ENCODE measurements at places on chromosomes 3 and 15.

DNA sequence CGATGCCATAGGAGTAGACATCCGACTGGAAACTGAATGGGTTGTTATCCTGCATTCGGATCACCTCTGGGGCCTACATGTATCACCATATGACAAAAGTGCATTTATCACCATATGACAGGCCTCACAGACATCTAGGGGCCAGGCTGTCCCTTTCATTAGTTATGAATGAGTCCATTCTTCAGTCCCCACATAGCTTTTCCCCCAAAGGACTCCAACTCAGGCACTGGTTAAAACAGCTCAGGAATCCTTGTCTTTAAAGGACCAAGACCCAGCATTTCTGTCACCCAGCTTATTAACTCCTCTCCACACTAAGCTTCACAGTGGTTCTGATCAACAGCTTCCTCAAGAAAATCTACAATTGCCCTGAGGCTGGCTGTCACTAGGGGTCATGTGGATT, 28.3 kb downstream of the MKRN2 start:
- DNase-seq: no peak

GRCh38 chr3:108662142-108662738, 72.7 kb downstream of the DZIP3 start:
- DNase-seq: no peak

GRCh38 chr3:174358252-174358651, 500.9 kb upstream of the NAALADL2 start:
- DNase-seq: no peak

DNA sequence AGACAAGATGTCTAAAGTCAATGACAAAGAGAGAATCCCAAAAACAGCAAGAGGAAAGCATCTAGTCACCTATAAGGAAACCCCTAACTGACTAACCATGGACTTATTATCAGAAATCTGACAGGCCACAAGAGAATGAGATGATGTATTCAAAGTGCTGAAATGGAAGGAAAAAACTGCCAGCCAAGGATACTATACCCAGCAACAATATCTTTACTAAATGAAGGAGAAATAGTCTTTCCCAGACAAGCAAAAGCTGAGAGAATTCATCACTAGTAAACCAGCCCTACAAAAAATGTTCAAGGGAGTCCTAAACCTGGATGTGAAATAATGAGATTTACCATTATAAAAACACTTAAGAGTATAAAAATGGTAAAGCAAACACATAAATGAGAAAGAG, 128.0 kb downstream of the SATB1 start:
- no peak for DNase-seq

DNA sequence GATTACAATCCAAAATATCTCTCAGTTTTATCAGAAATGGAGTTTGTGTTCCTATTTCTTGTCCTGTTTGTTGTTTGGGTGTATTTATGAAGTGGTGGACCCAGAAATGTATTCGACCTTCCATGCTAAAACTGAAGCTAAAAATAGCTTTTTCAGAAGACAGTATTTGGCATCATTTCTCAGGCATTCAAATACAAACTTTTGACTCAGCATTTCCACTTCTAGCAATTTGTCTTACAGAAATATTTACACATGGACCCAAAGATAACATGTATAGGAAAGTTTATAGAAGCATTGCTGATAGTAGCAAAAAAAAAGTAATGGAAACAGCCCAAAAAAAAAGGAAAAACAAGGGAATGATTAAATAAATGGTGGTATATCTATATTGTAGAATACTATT, 156.3 kb downstream of the HCN4 start:
- no peak for DNase-seq

GRCh38 chr15:99574502-99574901, 8.7 kb downstream of the MEF2A start:
- DNase-seq: no peak

GRCh38 chr3:159910991-159911663, 77.5 kb upstream of the IL12A start:
- no peak for DNase-seq

GRCh38 chr3:88434001-88434400, 284.2 kb downstream of the C3orf38 start:
- no peak for DNase-seq

DNA sequence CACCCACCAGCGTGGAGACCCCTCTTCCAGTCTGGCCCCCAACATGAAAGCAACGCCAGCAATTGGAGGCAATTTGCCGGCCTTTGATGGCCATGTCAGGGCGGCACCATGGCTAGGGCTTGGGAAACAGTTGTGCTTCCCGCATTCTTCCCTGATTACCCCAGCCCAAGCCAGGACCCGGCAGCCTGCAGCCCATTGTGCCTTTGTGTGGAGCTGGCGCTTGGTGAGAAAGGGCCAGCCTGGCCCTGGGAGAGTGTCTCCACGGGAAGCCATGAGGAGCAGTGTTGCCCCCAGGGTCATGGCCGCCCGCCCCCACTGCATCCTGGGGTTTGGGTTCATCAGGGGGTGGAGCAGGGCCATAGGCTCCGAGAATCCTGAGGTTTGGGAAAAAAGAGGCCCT, 66.0 kb downstream of the DNAJB8 start:
- no peak for DNase-seq

DNA sequence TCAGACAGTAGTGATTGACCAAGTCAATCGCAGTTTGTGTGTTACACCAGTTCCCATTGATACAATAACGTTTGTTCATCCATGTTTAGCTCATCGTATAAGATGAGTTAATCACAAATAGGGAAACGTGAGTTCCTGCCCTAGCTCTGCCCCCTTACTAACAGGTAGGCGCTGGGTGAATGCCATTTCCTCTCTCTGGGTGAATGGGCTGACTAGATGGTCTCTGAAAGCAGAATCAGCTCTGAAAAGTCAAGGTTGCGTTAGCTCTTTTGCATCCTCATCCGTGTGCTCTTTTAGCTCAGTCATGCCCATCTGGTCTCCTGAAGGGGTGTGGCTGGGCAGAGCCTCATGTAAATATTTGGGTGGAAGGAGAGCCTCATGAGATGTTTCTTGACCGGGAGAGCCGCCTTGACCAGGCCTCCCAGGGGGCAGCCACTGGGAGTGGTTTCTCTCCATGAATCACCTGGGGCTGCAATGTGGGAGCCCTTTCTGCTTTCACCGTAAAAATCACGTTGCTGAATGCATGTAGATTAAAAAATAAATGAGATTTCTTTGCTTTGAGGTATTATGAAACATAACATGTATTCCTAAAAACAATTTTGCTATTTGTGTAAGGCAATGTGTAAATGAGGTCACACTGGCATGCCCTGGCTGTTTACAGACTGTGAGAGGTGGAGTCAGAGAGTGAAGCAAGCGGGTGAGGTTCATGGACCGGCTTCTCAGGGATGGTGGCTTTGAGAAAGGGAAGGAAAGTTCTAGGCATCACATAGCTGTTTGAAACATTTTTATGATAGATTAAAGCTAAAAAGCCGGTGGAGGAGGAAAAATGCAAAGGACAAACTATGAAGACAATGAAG, 108.4 kb upstream of the RASGRP1 start:
- DNase-seq: no peak

- no peak for DNase-seq
Observed at GRCh38 chr15:31554261-31554660, 227.6 kb downstream of the KLF13 start.

- no peak for DNase-seq
Observed at GRCh38 chr3:113340785-113341184, 100.5 kb downstream of the CFAP44 start.

DNA sequence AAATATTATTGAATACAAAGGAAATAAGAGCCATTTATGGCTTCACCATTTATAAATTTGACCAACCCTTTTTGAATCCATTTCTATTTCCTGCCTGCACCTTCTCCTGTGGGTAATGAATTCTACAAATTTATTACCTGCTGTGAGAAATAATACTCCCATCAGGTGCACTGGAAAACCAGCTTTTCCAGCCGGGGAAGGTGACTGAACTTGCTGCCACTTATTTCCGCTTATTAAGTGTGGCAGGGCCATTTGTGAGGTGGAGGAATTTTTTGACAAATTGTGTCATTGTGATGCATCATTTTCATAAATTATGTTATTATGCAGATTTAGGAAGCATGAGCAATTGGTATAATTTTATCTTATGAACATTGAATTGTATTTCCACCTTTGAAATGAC, 151.1 kb downstream of the SQOR start:
- DNase-seq: no peak

DNA sequence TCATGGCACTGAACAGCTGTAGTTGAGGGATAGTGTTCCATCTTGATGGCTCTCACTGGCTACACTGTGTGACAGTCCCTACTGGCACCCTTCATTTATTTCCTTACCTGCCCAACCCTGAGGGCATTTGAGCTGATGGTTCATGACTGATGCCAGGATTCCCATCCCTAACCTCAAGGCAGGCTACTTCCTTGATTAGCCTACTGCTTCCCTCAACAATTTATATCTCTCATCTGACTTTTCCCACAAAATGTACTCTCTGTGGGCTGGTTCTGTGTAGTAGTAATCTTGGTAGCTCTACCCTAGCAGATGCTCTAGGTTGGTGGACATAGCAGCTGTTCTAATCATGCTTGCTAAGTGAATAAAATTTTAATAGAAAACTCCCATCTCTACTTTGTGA, 106.0 kb downstream of the THRB start:
- DNase-seq: no peak

- DNase-seq: no peak
Observed at GRCh38 chr3:37546876-37547275, 314.8 kb upstream of the CTDSPL start.

- no peak for DNase-seq
Observed at GRCh38 chr15:64611085-64611725, 150.8 kb downstream of the ZNF609 start.

- no peak for DNase-seq
Observed at GRCh38 chr3:123730829-123731228, 146.0 kb upstream of the HACD2 start.

DNA sequence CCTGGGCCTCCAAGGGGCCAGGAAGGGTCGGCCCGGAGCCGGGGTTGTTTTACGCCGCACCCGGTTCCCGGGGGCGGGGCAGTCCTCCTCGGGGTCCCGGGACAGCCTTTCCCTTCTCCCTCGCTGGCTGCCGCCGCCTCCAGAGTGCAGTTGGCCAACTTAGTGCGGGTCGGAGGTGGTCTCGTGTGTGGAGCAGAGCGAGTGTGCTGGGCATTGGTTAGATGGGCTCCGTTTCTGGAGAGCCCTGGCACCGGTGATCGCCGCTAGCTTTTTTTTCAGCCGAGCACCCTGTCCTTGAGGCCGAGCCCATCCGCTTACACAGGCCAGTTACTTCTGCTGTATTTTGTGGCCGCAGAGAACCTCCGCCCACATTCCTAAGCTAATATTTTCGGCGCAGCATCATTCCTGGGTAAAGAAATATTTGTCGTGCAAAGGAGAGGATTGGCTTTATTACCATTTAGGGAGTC, 585 bp downstream of the KIF23 start:
- peak; percentile 72 for DNase-seq

- no peak for DNase-seq
Observed at GRCh38 chr3:42690766-42691680, 5.7 kb downstream of the KLHL40 start.

- no peak for DNase-seq
Observed at GRCh38 chr3:8279886-8280550, 221.6 kb upstream of the LMCD1 start.

DNA sequence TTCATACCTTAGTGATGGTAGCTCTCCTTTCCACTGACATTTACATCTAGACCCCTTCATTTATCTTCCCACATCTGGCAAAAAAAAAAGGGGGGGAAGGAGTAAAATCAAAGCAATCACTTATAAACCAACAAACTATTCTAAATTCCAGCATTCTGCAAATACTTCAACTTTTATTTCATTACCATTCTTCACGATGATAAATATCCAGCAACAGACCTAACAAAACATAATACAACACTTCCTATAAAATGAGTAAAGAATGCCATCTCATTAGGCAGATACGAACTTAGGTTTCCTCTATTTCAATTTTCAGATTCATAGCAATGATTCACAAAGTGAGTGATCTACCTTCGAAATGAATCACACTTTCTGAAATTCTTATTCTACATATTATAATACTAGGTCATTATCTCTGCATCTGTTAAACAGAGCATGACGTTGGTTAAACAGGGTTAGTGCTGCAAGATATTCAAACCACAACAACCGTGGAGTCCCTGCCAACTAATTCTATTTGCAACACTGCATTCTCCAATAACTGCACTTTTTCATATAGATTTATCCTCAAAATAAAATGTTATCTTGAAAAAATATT, at the start of gene LRRFIP2:
LRRFIP2 (minus strand) TSS at position 51 of the 595 bp plus-strand sequence. CDS start 25,599 bp downstream, outside the sequence.
- no peak for DNase-seq

DNA sequence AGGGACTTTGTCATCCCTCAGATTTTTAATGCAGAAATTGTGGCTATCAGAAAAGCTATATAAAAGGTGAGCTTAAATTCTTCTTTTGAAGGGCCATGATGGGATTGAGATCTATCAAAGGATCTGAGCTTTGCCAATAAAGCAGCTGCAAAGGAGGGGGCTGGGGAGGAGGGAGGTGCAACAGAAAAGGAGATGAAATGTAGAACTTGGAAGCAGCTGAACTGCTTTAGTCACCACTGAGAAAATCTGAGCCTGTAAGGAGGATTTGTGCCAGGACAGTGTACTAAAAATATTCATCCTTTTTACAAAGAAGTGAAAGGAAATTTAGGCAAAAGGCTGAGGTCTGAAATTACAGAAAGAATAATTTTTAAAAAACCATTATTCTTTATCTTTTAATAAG, 10.4 kb downstream of the TSPAN3 start:
- no peak for DNase-seq

DNA sequence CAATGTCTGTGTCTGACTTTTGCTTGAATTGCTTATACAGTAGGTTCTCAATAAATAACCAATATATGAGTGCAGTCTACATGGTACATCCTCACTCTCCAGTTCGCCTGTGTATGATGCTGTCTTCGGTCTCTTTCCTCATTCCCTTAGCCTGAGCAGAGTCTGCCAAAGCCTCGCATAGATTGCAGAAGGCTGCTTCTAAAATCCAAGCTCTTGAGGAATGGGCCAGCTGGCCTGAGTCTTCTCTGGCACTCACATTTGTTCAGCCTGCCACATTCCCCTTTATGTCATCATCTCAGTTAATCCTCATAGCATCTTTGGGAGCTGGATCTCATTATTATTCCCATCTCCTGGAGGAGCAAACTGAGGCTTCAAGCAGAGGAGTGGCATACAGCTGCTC, 27.2 kb upstream of the ADAMTS7 start:
- DNase-seq: no peak

- DNase-seq: no peak
Observed at GRCh38 chr3:131762981-131763564, 260.3 kb upstream of the MRPL3 start.

DNA sequence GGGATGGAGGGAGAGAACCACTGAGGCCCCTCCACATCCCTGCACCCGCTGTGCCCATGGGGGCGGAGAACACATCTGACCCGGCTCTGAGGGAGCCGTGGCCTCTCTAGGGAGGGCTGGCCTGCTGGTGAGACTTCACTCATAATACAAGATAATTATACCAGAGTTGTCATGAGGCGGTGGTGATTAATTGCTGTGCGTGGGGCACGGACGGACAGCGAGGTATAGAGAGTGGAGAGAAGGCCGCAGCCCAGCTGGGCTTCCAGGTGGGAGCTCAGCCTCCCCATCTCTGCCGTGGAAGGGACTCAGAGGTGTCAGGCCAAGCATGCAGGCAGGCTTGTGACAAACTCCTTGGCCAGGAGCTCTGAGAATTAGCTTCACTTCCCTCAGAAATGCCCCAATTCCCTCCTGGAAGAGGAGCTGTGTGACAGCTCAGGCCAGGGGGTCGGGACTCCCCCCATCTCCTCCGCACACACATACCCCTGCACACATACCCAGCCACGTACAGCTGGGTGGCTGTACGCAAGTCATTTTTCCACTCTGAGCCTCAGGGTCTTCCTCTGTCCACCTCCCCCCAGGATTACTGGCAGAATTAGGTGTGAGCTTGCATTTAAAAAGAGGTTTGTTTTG, 6.0 kb upstream of the GATA2 start:
- peak; percentile 44 for DNase-seq

GRCh38 chr3:196238612-196239560, 22.6 kb downstream of the SLC51A start:
- DNase-seq: no peak

- no peak for DNase-seq
Observed at GRCh38 chr15:62026487-62027262, 33.6 kb downstream of the VPS13C start.
